ENCODE measurements at places on chromosomes 3 and 15.

DNA sequence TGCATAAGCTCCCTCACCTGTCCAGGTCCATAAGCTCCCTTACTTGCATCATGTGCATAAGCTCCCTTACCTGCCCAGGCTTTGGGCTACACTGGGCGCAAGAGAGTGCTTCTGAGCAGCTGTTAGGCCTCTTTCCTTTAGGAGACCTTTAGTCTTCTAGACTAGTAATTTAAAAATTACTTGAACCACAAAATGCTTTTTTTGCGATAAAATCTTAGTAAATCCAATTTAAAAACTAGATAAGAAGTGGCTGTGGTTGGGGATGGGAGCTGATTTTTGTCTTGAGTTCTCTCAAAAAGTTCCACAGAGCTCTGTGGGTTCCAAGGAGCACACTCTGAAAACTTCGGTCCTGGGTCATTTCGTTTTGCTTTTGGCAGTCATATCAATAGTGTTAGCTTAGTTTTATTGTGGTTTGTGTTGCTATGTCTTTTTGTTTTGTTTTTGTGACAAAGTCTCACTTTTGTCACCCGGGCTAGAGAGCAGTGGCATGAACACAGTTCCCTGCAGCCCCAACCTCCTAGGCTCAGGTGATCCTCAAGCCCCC lies 6.7 kb downstream of the CEMIP start:
- no peak for DNase-seq

DNA sequence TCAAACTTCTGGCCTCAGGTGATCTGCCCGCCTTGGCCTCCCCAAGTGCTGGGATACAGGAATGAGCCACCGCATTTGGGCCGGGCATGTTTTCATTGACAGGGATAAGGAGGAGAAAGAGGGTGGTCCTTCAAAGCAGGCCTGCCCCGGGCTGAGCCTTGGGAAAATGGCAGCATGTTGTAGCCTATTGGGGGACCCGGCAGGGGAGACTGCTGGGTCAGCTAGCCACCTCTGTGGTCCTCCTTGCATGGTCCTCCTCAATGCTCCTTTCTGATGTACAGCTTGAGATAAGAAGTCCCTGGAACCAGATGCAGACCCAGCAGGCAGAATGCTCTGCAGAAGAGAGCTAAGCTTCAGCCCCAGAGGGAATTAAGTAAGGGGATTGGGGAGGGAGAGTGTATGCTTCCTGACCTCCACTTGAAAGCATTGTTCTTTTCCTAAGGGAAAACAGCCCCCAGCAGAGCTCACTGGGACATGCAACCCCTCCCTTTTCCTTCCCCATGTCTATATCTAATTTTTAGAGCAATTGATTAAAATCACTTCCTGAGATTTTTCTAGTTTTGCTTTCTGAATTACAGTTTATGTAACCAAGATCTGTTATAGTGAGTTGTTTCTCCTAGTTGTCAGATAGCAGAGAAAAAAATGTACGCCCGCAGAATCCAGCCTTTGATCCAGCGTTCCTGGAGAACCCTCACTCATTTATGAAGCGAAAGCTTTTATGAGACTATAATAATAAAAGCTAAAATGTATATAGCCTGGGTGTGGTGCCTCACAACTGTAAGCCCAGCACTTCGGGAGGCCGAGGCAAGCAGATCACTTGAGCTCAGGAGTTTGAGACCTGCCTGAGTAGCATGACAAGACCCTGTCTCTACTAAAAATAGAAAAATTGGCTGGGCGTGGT lies 48.7 kb upstream of the VILL start:
- DNase-seq = no peak

DNA sequence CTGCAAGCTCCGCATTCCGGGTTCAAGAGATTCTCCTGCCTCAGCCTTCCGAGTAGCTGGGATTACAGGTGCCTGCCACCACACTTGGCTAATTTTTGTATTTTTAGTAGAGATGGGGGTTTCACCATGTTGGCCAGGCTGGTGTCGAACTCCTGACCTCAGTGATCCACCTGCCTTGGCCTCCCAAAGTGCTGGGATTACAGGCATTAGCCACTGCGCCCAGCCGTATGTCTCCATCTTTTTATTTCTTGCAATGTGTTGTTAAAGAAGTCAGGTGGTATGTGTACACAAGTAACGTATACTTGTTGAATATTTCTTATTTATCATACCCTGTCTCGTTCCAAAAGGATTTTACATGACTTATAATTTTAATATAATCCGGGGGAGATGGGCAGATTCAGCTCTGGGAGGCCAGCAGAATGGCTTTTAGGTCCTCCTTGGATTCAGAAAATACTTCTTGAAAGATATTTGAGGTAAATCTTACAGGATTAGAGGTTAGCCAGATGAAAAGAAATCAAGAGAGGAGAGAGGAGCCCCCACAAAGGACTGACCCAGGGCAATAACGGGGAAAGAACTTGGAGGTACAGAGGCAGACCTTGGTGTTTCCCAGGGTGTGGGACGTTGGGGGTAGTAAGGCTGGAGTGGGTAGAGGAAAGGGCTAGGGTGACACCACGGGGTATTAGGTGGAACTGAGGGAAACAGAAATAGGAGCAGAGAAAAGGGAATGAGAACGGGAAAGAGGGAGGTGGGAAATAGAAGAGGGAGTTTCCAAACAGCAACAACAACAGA lies 27.2 kb upstream of the MUC20 start:
- DNase-seq = no peak

GRCh38 chr15:90597577-90597976 lies 67.9 kb downstream of the CRTC3 start:
- DNase-seq = no peak

Data from brain (organoid and tissue), 16 donors.